Pons (tissue), 1 donor: ENCODE measurements at places on chromosomes 2 and 18.

DNA sequence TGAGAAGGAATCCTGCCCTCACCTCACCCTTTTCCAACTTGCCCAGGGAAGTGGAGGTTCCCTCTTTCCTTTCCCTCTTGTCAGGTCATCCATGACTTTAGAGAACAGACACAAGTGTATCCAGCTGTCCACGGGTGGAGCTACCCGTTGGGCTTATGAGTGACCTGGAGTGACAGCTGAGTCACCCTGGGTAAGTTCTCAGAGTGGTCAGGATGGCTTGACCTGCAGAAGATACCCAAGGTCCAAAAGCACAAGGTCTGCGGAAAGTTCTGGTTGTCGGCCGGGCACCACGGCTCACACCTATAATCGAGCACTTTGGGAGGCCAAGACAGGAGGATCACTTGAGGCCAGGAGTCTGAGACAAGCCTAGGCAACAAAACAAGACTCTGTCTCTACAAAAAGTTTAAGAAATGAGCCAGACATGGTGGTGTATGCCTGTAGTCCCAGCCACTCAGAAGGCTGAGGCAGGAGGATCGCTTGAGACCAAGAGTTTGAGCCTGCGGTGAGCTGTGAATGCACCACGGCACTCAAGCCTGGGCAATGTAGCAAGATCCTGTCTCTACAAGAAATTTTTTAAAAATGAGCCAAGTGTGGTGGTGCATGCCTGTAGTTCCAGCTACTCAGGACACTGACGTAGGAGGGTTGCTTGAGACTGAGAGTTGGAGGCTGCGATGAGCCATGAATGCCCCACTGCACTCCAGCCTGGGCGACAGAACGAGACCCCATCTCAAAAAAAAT is 14.0 kb upstream of the CNDP1 start:
- DNase-seq = no peak

- DNase-seq = peak; percentile 11
These were observed 905.1 kb downstream of the NRXN1 start for GRCh38 chr2:50126845-50127244.

GRCh38 chr2:236545814-236546480 is 23.7 kb upstream of the ACKR3 start:
- DNase-seq = no peak

- no peak for DNase-seq
These were observed 133.4 kb downstream of the NRP2 start for GRCh38 chr2:205815673-205816072.

GRCh38 chr18:36828157-36828629 is 609 bp downstream of the TPGS2 start:
- peak; percentile 37 for DNase-seq

- no peak for DNase-seq
These were observed 235.5 kb downstream of the GULP1 start for GRCh38 chr2:188527141-188527540.

DNA sequence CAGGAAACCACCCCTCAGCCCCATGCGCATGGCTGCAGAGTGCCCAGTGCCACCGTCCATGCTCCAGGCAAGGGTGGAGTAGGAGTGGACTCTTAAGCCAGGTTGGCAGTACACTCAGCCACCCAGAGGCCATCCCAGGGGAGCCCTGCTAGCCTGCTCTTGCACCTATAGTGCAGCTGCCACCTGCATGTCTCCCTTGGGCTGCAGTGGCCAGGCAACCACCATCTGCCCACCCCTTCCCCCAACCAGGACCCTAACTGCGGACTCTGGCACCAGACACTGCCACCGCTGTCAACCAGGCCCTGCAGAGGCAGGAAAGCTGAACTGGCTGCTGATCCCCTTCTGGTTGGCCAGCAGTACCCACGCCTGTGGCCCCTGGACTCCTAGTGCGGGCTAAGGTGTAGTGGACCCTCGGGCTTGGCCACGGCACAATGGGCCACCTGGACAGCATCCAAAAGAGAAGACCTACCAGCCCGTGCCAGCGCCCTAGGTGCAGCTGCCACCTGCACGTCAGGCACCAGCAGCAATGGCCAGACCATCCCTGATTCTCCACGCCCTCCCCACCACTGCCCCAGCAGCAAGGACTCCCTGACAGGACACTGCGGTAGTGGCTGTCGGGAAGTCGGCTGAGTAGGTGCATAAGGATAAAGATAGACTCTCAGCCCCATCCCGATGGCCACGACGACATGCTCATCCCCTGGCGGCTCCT is 72.8 kb downstream of the RPIA start:
- DNase-seq = no peak

GRCh38 chr2:225073198-225073597 is 30.9 kb upstream of the DOCK10 start:
- no peak for DNase-seq

DNA sequence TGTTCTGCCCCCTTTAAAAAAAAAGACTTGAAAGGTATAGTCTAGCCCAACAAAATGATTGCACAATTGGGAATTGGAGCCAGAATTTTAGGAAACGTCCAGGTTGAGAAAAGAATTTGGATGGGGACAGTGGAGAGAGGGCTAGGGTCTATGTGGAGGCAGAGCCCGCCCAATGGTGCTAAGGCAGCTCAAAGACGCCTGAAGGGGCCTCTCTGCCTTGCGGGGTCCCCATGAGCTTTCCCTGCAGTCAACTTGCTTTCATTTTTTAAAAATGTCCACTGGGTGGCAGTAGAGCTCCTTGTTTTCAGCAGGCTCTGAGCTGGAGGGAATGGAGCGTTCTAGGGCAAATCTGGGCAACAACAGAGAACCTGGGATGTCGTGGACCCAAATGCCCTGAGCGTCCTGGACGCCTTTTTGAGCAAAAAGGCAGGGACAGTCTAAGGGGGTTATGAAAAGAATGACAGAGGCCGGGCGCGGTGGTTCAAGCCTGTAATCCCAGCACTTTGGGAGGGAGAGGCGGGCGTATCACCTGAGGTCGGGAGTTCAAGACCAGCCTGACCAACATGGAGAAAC is 40.2 kb upstream of the ITM2C start:
- peak; percentile 89 for DNase-seq

DNA sequence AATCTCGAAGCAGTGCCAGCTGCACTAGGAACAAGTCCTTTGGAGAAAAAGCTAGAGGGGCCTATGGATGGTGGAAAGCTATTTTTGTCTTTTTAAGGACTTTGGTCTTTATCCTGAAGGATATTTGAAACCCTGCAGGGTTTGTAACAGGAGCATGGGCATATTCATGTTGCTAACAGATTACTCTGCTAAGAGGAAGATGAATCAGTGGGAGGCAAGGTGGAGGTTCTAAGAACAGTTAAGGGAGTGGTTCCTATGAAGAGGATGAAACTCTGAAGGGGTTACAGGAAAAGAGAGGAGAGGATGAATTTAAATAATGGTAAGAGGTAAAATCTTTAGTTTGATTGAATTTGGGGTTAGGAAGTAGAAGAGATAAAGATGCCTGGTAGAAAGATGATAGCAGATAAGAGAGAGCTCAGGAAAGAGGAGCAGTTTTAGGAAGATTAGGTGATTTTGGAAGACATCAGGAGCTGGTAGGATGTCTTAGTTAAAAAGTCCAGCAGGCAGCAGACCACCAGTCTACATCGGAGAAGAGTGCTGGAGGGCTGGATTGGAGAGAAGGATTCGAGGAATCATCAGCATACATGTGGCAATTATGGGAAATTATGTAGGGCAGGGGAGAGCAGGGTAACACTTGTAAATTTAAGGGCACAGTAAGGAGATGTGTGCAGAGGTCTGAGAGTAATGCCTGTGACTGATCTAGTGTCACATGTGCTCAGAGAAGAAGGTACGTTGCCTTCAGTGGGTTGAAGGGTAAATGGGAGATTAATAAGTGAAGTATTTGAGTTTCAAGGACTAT is 39.3 kb upstream of the C1GALT1C1L start:
- DNase-seq = no peak

DNA sequence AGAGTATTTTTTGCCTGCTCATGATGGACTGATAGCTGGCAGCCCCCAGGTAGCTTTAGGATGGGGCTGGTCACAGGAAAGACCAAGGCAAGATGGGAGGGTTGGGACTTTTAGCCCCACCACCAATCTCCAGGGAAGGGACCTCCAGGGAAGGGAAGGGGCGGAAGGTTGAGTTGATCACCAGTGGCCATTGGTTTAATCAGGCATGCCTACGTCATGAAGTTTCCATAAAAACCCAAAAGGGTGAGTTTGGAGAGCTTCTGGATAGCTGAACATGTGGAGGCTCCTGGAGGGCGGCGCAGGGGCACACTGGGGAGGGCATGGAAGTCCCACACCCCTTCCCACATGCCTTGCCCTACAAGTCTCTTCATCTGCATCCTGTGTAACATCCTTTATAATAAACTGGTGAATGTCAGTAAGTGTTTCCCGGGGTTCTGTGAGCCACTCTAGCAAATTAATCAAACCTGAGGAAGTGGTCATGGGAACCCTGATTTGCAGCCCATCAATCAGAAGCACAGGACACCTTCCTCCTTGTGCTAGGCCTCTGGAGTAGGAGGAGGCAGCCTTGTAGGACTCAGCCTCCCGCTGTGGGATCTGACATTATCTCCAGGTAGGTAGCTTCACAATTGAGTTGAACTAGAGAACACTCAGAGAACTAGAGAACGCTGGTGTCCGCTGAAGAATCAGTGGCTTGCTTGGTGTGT is 30.3 kb downstream of the RAB31 start:
- DNase-seq = no peak

DNA sequence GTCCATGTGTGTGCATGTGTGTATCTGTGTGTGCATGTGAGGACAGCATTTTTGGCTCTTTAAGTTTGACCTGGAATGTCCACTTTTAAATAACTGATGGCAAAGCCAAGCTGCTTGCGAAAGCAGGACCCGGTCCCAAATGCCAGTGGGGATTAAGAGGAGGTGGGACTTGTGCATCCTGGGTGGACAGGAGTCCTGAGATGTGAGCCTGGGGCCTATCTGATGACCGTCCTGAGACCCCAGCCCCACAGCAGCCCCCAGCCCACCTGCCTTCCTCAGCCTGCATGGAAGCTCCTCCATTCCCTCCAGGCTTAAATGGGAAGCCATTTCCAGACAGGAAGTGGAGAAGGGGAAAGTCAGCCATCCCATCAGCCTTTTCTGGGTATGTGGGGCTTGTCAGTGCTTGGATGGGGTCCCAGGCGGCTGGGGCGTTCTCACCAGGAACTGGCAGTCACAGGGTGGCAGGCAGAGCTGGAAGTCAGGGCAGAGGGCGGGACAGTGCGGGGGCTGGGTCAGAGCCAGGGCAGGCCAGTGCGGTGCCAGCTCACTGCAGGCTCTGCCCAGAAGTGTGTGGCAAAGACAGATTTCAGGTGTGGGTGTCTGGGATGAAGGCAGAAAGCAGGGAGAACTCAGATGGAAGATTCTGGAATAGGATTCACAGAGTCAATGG is 117.8 kb downstream of the ACKR3 start:
- no peak for DNase-seq

- DNase-seq = no peak
These were observed 109.0 kb upstream of the BZW1 start for GRCh38 chr2:200702646-200703118.

- DNase-seq = no peak
These were observed 199.7 kb upstream of the SLC14A2 start for GRCh38 chr18:45415614-45416013.

DNA sequence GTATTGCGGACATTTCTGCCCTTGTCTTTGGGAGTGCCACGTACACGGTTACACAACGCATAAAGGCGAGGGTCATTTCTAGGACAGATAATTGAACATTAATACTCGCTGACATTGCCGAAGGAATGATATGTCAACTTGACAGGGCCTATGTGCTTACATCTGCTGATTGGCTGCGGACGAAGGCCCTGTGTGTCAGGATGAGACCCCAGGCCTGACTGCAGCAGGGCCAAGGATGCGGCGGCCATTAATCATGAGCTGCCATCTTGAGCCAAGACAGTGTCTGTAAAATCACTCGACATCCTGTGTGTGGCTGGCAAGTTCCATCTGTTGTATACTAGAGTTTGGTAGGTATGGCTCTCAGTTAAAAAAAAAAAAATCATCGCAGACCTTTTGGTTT is 96.6 kb downstream of the MEIS1 start:
- no peak for DNase-seq

DNA sequence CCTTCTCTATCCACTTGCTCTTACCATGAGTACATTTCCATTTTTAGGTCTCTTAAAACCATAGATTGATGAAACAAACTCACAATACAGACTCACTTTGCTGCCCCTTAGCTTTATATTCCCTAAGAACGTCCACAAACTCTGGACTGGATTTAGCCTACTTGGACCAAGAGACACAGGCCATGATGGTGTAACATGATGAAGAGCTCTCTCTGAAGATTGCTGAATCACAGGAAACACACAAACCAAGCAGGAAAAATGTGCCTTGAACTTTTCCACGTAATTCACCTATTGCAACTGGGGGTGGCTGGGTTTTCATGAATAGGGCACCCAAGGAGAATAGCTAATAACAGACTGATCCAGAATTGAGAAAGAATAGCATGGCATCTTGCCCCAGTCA is 201.7 kb upstream of the RBBP8 start:
- no peak for DNase-seq

DNA sequence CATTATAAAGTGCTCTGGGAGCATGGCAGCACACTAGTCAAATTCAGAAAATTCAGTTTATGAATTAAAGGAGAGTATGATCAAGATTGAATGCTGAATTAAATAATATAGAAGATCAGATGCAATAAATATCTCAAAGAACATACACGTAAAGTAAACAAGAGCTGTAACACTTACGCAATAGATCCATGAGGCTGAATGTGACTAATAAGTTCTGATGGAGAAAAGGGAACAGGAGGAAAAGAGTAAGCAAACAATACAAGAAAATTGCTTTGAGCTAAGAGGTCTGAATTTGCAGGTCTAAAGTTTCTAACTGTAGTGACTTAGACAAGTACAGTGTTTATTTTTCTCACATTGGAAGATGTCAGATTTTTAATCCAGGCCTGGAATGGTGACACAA is 646.7 kb upstream of the ZNF804A start:
- no peak for DNase-seq

- no peak for DNase-seq
These were observed 5.0 kb downstream of the DLX1 start for GRCh38 chr2:172090044-172090961.

- DNase-seq = no peak
These were observed 75.3 kb downstream of the OSBPL6 start for GRCh38 chr2:178269438-178270224.

- peak; percentile 82 for DNase-seq
These were observed 103.4 kb upstream of the RASGRP3 start for GRCh38 chr2:33372940-33373553.

- no peak for DNase-seq
These were observed 15.7 kb upstream of the PER2 start for GRCh38 chr2:238304116-238304515.
